Activated gamma-delta T cell treated with Interleukin-2 at 50 U/mL for 16 hours (primary cell): ENCODE measurements at places on chromosomes 16 and 17.

- peak; percentile 77 for DNase-seq
Measured at GRCh38 chr16:68328151-68328859, 17.5 kb downstream of the PRMT7 start.

- no peak for DNase-seq
Measured at GRCh38 chr16:72255786-72256185, 83.8 kb upstream of the PMFBP1 start.

- no peak for DNase-seq
Measured at GRCh38 chr17:57968456-57968855, 13.2 kb upstream of the CUEDC1 start.

DNA sequence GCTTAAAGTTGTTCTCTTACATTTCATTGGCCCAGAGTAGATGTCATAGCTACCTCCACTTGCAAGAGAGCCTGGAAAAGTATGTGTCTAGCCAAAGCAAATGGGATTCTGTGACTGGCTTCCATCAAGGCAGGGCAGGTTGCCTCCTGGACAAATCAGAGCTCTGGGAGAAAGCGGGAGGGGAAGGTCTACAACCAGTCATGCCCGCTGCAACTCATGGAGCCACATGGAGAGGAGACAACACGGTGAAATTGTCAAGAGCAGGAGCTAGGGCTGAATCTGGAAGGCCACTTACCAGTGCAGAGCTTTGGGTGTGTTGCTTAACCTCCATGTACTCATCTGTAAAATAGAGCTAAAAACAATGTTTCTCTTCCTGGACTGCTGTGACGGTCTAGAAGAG lies 83.8 kb downstream of the MARF1 start:
- no peak for DNase-seq

DNA sequence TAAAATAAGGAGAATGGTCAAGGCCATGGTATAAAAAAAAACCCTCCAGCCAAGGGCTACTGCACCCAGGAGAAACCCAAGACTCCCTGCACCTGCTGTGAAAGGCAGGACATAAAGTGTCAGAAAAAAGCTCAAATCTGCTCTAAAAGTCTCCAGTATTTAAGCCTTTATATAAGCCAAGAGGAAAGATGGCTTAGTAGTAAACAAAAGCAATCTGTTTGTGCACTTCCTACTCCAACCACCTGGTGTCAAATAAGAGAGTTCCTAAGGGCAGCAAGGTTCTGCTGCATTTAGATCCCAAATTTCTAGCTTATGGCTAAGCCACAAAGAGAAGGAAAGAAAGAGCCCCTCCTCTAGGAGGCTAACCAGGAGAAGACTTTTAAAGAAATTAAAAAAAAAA lies 20.6 kb downstream of the ACSM1 start:
- DNase-seq: no peak
